ENCODE measurements at places on chromosomes 16 and 17.

DNA sequence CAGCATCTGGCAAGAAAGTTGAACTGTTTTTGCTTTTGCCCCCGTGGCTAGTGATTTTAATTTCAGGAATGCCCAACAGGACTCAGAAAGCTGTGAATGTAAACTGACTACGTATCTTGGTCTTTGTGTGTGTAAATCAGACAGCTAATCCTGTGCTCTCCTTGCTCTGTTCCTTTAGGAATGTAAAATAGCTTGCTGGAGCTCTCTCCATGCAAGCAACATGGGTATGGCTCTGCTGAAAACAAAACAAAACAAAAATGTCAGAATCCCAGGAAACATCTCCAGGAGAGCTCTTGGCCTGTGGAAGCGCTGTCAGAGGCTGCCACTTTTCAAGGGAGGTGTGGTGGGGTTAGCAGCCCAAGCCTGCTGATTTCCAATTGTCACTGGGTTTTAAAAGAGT is 161.8 kb upstream of the NOG start:
- DNase-seq = no peak

DNA sequence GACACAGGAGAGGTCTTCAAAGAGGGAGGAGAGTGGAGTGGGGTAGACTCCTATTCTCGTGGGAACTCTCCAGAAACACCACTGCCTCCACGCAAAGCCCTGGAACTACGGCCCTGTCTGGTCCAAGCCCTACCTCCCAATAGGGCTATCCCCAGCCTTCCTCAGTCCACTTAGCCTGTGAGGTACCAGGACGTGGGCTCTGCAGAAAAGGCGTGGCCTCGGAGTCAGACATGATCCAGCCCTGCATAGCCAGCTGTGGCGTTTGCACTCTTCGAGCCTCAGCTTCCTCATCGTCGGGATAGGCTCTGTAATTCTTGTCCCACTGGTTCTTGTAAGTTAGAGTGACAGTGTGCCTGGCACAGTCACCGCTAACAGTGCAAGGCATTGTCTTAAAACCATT is 13.8 kb downstream of the ENDOV start:
- DNase-seq = no peak

GRCh38 chr16:64659866-64660265 is 462.0 kb downstream of the CDH11 start:
- DNase-seq = no peak

DNA sequence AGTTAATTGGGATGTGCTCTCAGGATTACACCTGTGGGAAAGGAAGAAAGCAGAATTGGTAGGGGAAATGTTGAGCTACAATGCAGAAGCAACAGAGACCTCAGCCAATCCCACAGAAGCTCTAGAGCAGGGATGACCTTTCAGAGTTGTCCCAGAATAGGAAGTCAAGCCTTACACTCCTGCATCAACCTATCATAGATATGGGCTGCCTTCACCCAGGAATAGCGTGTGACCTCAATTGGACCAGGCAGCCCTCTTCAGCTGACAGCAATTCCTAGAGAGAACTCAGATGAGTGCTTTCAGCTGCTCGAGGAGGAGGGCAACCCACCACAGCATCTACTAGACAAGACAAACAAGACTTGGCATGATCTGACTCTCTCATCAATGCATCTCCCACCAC is 189.7 kb downstream of the TMEM132E start:
- DNase-seq = no peak

DNA sequence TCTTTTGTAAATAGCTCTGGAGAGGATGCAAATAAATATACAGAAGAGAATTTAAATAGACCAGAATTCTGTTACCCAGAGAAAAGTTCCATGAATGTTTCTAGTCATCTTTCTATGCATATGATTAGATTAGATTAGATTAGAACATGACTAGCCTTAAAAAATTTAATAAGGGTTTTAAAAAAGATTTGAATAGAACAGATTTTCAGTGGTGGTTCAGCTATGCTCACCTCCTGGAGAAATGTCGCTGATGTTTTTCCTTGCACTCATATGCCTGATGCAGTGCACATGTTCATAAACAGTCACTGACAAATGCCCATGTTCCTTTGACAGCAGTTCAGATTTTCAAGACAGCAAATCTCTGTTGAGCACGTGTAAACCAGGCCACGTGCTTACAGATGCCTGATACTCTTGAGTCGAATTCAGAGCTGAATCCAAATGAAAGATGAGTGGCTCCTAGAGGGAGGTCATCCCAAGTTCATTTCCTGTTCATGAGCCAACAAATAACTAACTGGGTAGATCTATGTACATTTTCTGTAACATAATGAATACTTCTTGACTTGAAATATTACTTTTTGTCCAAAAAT is 19.9 kb upstream of the RAB11FIP4 start:
- peak; percentile 60 for DNase-seq

DNA sequence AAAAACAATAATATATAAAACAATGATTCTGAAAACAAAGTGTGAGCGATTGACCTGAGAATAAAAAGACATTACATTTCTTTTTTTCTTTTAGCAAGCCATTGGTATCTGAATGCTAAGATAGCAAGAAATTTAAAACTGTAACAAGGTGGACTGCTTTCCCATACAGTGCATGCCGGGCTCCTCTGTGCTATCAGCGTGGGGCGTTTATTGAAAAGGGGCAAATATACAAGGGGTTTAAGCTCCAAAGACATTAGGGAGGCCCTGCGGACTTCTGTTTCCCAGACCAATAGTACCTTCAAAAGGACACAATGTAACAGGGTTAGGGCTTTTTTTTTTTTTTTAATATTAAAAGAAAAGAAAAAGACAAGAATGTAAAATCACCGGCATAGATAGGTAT is 261.3 kb downstream of the ZFHX3 start:
- DNase-seq = no peak

GRCh38 chr17:43665937-43666236 is 4.2 kb upstream of the MEOX1 start:
- no peak for DNase-seq

GRCh38 chr17:50686494-50687199 is 21.1 kb downstream of the ANKRD40 start:
- DNase-seq = peak; percentile 70

DNA sequence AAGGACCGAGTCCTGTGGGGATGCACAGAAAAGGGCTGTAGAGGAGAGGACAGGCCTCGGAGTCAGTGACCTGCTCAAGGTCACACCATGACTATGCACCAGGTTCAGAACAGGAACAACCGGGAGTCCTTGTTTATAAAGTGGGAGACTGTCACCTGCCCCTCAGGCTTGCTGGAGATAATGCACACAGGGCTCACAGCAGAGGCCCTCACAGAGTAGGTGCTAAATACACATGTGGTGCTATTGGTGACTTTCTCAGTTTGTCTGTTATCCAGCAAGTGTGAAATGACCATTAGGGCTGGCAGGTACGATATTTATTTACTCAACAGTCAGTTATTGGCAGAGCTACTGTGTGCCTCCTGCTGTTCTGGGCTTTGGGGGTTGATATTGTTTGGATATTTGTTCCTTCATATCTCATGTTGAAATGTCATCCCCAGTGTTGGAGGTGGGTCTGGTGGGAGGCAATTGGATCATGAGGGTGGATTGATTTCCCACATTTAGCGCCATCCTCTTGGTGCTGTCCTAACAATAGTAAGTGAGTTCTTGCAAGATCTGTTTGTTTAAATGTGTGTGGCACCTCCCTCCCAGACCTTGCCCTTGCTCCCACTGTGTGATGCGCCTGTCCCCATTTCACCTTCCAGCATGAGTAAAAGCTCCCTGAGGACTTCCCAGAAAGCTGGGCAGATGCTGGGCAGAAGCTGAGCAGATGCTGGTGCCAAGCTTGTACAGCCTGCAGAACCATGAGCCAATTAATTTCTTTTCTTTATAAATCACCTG is 162.1 kb upstream of the MPHOSPH6 start:
- DNase-seq = no peak

GRCh38 chr16:2969545-2970521 is 685 bp downstream of the PAQR4 start:
- DNase-seq = peak; percentile 23

- peak; percentile 42 for DNase-seq
Observed at GRCh38 chr17:29243792-29244191, 2.9 kb upstream of the CRYBA1 start.

- DNase-seq = peak; percentile 77
Observed at GRCh38 chr16:56506941-56507340, 12.9 kb downstream of the BBS2 start.

DNA sequence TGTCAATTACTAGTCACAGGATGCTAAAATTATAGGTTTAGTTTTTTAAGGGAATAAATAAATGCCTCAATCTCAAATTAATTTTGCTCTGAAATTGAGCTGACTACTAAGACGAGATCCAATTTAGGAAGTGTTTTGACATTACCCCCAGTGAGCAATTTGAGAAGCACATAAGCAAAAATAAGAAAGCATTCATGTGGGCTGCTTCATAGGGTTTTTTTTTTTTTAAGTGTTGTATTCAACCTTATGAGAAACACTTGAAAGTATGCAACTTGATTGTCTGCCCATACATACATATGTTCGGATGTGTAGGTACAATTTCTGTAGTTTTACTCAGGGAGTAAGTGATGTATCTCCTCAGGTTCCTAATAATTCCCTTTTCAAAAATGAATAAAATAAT is 77.6 kb downstream of the PRKCA start:
- no peak for DNase-seq

DNA sequence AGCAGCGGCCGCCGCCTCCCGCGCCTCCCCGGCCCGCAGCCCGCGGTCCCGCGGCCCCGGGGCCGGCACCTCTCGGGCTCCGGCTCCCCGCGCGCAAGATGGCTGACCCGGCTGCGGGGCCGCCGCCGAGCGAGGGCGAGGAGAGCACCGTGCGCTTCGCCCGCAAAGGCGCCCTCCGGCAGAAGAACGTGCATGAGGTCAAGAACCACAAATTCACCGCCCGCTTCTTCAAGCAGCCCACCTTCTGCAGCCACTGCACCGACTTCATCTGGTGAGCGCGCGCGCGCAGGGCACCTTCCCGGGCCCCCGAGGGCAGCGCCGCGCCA is 258 bp downstream of the PRKCB start:
- DNase-seq = no peak

DNA sequence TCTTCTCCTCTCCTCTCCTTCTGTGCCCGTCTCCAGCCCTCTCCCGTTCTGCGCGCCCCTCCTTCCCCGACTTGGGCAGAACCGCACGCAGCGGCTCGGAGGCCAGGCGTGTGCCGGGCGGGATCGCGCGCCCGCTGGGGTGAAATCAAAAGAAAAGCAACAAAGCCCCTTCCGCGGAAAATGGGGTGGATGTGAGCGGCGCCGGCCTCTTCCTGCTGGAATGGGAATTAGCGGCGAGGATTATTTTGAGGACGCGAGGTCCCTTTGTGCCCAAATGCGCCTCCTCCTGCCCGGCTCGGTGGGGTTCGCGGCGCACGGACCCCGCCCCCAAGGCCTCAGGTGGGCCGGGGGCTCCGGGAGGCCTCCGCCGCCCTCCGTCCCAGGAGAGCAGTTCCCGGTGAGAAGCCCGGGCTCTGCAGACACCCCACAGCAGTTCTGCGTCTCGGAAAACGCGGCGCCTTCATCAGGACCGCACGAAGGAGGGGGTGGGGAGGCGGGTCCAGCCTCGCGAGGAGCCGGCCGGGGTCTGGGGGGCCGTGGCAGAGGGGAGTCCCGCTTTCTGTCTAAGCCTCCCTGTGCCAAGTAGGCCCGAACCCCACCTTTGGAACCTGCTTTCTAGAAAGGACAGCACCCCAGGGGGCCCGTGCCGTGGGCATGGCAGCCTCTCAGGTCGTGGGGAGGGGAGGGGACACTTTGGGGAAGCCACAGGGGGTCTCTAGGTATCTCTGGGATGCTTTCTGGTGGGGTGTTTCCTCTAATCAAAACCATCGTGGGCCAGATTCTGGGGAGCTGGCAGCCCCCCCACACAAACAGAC is 91.0 kb upstream of the CBX4 start:
- DNase-seq = no peak

DNA sequence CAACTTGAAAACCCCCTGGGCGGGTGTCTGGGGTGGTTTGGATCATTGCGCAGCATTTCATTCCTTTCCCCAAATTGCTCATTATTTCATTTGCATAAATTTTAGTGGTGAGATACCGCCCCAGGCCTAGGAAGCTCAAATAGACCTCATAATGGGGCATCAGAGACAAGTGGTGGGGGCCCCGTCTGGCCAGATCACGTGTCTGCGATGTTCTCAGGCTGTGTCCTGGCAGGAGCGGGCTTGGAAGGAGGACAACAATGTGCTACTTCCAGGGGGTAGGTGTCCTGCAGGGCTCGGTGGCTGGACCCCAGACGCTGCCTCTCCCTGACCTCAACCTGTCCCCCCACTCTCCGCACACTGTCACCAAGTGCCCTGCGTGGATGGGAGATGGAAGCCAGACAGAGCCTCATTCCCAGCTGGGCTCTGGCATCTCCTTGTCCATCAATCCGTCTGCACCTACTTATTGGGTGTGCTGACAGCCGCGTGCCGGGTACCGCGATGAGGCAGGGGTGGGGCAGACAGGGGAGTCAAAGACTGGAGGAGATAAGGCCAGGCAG is 116.9 kb downstream of the NTN1 start:
- no peak for DNase-seq

DNA sequence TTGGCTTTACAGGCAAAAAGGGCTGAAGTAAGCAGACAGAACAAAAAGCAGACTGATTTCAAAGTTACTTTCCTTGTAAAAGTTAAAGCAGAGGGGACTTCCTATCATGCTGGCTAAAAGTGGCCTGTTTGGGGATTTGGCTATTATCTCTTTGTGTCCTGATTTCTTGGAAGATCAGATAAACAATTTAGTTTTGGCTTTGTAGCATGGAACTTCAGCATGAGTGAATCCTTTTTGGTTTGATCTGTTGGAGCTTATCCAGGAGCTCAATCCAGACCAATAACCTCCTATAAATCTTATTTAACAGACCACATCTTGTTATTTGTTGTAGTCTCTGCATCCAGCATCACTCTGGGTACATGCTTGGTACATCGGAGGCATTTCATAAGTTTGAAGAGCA is 8.9 kb upstream of the RNF112 start:
- no peak for DNase-seq

DNA sequence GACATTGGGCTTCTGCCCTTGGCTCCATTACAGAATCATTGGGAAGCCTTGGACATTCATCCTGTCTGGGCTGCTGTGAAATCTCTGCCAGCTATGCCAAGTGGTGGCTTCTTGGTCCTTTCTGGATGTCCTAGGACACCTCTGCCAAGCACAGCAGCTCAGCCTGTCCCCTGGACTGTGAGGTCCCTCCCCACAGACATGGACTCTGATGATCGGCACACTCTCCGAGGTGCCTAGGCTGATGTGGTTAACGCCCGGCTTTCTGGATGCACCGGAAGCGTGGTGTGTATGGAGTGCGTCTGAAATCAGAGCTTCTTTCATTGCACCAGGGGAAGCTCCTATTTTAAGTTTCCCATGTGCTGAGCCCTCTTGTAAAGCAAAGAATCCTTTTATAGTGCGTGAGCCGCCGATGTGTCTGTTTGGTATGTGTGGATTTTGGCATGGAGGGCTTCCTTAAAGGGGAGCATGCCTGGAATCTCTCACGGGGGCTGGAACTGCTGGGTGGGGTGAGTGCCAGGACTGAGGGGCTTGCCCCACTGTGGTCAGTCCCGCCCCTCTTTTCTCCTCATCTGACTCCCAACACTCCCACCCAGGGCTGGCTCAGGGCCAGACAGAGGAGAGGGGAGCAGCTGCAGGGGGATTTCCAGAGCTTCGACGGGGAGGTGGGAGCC is 7.0 kb upstream of the ARHGAP23 start:
- peak; percentile 70 for DNase-seq

GRCh38 chr17:48907713-48908046 is 527 bp upstream of the UBE2Z start:
- peak; percentile 68 for DNase-seq

Measured in fibroblast of pulmonary artery (primary cell).